Activated CD8-positive, alpha-beta memory T cell treated with anti-CD3 and anti-CD28 coated beads for 1 hour (primary cell): ENCODE measurements at places on chromosomes 4 and X.

DNA sequence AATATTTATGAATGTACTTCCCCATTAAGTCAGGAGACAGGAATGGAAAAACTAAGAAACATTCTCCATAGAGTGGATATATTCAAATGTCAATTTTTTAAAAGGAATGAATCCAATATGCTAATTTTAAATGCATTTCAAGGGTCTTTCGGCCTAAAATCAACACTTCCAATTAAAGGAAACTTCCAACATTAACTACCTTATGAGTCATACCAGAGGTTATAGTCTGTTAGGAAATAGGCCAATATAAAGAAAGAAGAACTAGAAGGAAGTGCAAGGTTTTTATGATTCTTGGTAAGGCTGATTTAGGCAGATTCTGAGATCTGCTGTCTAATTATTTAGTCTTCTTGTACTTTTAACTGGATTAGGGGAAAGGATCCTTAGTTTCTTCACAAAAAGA lies 260.1 kb upstream of the EDNRA start:
- no peak for DNase-seq

DNA sequence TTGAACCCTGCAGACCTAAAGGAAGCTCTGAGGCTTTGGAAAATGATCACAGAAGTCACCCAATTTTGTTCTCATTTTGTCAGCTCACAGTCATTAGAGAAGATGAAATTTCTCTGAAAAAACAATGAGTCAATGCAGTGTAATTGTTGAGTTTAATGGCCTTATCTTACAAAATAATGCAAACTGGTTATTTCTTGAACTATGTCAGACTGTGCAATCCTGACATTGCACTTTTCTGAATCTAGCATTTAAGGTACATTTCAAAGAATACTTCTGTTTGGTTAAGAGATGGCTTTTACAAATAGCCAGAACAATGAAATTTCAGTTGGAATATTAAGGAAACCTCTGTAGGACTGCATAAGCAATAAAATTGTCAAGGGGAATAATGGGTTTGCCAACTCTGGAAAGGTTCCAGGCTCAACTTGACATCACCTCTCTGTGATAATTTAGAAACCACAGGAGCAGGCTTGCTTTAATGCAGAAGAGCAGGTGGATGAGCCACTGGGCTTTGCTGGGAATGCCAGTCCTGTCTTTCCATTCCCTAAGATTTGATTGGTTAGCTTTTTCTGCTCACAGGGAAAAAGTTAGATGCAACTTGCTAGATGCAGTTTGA lies 222.8 kb downstream of the FRMPD4 start:
- no peak for DNase-seq

DNA sequence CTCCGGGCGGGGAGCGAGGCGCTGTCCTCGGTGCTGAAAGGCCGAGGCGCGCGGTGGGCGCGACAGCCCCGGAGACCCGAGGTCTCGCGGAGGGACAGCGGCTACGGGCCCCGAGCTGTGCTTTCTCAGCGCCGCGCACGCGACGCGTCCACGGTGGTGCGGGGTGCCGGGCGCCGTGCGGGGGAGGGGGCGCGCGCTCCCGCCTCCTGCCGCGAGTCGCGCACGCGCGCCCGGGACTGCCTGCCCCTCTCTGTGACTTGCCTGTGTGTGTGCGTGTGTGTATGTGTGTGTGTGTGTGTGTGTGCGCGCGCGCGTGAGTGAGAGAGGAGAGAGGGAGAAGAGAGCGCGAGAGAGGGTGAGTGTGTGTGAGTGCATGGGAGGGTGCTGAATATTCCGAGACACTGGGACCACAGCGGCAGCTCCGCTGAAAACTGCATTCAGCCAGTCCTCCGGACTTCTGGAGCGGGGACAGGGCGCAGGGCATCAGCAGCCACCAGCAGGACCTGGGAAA lies at the start of gene GRIA2:
Gene GRIA2 (plus strand): TSS at position 358 of the 511 bp plus-strand sequence. CDS start 315 bp downstream, outside the sequence.
- no peak for DNase-seq

DNA sequence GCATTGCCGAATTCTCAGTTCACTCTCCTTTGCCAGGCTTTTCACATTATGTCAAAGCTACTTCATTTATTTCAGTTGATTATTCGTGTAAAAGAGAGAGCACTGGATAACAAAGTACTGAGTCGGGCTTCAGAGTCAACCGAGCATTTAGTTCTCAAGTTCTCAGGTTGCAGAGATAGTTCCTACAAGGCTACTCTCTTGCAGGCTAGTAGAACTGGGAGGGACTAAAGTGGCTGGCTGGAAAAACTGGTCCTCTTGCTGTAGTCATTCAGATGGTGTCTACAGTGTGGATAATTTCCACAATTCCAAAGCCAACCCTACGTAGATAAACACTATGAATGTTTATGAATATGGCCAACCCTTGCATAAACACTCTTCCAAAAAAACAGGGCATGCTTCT lies 4.6 kb upstream of the CCNG2 start:
- no peak for DNase-seq

DNA sequence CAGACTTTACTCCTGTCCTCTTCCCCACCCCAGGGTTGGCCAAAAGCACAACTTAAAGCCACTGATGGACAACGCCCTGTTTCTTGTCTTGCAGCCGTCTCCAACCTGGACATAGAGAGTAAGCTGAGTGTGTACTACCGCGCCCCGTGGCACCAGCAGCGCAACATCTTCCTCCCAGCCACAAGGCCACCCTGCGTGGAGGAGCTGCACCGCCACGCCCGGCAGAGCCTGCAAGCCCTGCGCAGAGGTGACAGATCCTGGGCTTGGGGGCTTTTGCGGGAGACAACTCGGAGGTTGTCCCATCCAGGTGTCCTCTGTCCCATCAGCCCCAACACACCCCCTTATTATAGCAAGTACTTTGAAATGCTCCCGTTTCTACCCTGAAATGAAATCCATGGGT lies 49.6 kb upstream of the SCML1 start:
- no peak for DNase-seq

GRCh38 chrX:25112156-25112555 lies 96.4 kb upstream of the ARX start:
- DNase-seq: no peak

DNA sequence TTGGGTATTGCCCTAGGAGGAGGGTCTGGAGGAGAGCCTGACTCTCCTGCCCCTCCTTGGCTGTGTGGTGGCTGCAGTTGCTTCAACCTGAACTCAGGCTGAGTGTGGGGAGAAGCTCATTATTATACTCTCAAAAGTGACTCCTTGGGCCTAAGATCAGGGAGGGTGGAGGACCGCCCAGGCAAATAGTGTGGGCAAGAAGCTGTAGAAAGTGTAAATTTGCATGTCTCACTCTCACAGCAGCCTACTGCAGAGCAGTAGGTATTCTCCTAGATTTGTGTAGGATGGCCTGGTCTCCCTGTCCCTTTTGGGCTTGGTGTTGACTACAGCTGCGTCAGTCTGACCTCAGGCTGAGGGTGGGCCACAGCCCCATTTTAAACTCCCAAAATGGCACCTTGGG lies 156.1 kb downstream of the ZNF330 start:
- DNase-seq: no peak

DNA sequence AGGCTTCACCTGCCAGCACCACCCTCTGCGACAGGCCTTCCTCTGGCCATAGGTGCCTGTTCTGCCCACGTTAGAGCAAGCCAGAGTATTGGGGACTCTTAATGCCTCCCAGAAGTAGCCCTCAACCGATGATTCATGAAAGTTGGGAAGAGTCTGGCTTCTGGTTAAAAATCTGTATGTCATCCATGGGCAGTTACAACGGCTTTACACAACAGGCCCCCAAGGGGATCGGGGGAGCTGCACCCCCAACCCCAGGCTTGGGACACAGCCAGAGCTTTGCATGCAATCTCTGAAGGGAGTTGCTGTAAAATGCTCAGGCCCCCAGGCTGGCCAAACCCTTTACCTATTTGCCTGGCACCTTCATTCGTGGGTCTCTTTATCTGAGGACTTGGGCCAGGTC lies 5.4 kb upstream of the CYTL1 start:
- no peak for DNase-seq

DNA sequence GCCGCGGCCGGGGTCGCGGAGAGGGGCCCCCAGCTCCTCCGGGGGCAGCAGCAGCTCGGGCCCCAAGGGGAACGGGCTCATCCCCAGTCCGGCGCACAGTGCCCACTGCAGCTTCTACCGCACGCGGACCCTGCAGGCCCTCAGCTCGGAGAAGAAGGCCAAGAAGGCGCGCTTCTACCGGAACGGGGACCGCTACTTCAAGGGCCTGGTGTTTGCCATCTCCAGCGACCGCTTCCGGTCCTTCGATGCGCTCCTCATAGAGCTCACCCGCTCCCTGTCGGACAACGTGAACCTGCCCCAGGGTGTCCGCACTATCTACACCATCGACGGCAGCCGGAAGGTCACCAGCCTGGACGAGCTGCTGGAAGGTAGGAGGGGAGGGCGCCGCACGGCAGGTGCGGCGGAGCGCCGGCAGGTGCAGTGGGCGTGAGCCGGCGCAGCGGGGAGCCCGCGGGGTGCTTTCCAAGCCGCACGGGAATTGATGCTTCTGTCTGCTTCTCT lies 886 bp downstream of the DCLK2 start:
- DNase-seq: no peak

- DNase-seq: no peak
Observed at GRCh38 chrX:39817754-39818470, 279.8 kb downstream of the BCOR start.

DNA sequence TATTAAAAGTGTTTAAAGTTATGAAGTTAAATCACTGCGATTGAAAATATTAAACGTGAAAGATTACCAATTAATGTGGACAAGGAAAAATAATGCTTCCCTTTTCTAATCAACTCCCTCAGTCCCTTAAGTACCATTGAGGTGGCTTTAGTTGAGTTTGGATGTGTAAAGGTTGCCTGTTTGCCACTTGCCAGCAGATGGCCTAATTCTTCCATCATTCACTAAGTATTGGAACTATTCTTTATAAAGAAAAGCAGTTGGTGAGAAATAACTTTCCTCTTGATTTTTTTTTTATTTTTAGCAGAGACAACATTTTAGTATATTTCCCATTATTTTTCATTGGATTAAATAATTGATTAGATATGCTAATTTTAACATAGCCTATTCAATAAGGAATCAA lies 295.9 kb upstream of the TACR3 start:
- DNase-seq: no peak

- no peak for DNase-seq
Observed at GRCh38 chrX:120459309-120459708, 9.8 kb downstream of the LAMP2 start.

GRCh38 chrX:48684134-48684533 lies 535 bp downstream of the WAS start:
- DNase-seq: no peak

- no peak for DNase-seq
Observed at GRCh38 chrX:45766981-45767501, 566.4 kb upstream of the DIPK2B start.

DNA sequence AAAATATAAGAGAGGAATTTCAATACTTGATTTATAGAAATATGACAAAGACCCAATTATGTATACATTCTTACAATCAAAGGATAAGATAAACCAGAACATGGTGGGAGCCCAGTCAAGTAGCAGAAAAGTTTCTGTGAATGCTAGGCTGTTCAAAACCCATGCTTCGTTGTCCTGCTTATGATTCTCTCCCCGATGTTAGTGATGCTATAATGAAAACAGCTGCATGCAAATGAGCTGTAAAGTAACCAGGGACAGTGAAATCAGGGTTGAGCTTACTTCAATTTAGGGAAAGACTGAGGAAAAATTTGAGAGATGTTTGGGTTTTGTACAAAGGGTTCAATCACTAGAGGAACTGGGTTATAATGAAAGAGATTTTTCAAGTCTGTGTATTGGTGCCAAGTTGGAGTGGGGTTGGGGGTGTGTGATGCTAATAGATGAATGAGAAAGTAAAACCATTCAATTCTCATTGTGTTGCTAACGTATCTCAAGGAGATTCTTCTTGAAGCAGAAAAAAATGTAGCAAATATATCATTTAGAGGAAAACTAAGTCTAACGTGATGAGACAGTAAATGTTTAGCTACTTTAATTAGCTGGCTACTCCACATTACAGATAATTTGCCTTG lies 59.3 kb upstream of the PPP1R2C start:
- DNase-seq: no peak

DNA sequence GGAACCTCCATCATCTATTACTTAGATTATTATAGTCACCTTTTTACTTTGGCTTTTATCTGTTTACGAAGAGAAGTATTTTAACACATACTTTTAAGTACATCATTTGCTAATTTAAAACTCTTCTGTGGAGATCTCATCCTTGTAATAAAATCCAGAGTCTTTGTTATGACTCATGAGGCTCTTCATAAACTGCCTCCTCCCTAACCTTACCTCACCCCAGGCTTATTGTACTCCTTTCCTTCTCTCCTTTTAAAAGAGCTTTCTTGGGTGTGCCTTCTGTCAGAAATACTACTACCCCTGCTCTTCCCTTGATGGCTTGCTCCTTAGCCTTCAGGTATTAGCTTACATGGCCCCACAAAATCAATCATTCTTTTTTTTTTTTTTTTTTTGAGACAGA lies 6.6 kb downstream of the ARL9 start:
- DNase-seq: no peak

- no peak for DNase-seq
Observed at GRCh38 chr4:6854098-6854744, 55.4 kb upstream of the TBC1D14 start.

- DNase-seq: no peak
Observed at GRCh38 chr4:171979461-171979860, 166.3 kb downstream of the GALNTL6 start.

- no peak for DNase-seq
Observed at GRCh38 chr4:143254491-143255226, 69.9 kb downstream of the USP38 start.

DNA sequence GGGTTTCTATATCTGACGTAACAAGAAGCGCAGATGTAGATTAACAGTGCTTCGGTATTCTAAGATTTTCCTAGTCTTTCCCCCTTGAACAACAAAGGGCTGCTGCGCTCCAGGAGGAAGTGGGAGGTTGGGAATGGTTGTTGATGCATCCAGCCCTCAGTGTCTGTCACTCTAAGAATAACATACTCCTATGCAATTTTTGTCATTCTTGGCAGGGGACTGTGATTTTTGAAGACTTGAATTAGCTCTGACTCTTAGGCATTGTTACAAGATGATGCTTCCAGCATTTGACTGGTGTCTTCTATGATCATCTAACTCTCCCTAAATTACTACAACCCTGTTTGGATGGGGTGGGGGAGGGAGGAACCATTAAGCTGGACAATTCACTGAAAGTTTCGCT lies 394.2 kb downstream of the ARHGAP24 start:
- DNase-seq: no peak
